Stimulated activated CD4-positive, alpha-beta T cell treated with anti-CD3 and anti-CD28 coated beads, Interleukin-12 subunit alpha, Interleukin-12 subunit beta, amount 100 ng/mL, for 48 hours (primary cell): ENCODE measurements at places on chromosomes 2 and 18.

- no peak for DNase-seq
Measured at GRCh38 chr18:7686278-7686677, 119.2 kb downstream of the PTPRM start.

- no peak for DNase-seq
Measured at GRCh38 chr2:241224018-241224850, 35.8 kb downstream of the ANO7 start.

GRCh38 chr2:143442193-143442592 lies 313.0 kb downstream of the ARHGAP15 start:
- DNase-seq = no peak

DNA sequence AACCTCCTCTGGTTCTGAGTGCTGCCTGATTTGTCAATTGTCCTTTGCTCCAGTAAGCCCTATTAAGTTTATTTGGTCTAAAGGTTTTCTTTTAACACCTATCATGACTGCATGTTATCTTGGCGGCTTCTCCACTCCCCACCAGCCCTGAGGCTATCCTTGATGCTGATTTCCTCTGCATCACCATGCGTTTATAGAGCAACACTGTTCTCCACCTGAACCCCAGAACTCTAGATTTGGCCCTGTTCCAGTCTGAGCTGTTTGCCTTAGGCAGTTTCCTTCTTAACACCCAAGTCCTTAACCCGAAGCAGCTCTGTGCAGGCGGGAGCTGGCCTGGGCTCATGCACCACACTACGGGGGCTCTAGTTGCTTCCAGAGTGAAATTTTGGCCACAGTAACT lies 98.2 kb upstream of the NPAS2 start:
- DNase-seq = no peak

- DNase-seq = no peak
Measured at GRCh38 chr18:7452331-7452730, 114.8 kb upstream of the PTPRM start.

GRCh38 chr18:25310045-25310444 lies 41.9 kb downstream of the ZNF521 start:
- DNase-seq = no peak

GRCh38 chr2:205293559-205293958 lies 388.7 kb upstream of the NRP2 start:
- no peak for DNase-seq

DNA sequence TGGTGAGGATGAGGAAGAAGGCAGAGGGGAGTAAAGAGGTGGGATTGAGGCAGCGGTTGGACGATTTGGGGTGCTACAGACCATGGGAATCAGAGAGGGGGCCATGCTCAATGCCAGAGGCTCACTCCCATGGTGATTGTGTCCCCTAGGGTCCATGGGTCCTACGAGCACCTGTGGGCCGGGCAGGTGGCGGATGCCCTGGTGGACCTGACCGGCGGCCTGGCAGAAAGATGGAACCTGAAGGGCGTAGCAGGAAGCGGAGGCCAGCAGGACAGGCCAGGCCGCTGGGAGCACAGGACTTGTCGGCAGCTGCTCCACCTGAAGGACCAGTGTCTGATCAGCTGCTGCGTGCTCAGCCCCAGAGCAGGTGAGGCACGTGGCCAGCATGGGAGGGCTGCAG lies 5.2 kb downstream of the CAPN10 start:
- no peak for DNase-seq

GRCh38 chr2:23516520-23517256 lies 131.7 kb downstream of the KLHL29 start:
- no peak for DNase-seq

- no peak for DNase-seq
Measured at GRCh38 chr2:25570161-25570845, 103.1 kb downstream of the DTNB start.

GRCh38 chr2:232484628-232485347 lies 2.8 kb downstream of the ECEL1 start:
- DNase-seq = no peak

GRCh38 chr2:176039375-176039774 lies 37.3 kb upstream of the LNPK start:
- DNase-seq = no peak

GRCh38 chr2:137873536-137874244 lies 90.6 kb upstream of the HNMT start:
- DNase-seq = no peak

DNA sequence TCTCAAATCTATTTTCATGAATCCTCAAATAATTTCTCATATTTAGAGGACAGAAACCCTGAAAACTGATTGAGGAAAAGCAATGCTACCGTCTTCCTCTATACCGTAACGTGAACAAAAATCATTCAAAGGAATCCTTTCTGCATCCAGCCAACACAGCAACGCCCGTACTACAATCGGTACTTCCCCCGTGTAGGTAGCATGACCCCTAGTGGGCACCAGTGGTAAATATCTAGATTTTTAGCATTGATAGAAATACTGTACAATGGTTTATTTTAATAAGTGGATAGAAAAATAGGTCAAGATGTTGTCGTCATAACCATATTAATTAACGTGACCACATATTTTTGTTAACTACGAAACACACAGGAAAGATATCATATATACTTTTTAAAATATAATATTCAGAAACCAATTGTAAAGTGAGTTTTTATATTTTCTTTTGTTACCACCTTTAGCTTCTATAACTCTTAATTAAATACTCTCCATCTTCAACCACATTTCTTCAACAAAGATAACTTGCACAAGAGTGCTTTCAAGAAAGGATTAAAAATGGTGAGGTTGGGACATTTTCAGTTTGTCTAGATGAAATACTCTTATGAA lies 194.1 kb downstream of the SS18 start:
- DNase-seq = peak; percentile 28

- no peak for DNase-seq
Measured at GRCh38 chr2:71552861-71553301, 99.5 kb downstream of the DYSF start.

- DNase-seq = no peak
Measured at GRCh38 chr2:202847693-202848524, 23.7 kb downstream of the ICA1L start.

GRCh38 chr2:234355021-234355720 lies 141.7 kb downstream of the ARL4C start:
- no peak for DNase-seq

DNA sequence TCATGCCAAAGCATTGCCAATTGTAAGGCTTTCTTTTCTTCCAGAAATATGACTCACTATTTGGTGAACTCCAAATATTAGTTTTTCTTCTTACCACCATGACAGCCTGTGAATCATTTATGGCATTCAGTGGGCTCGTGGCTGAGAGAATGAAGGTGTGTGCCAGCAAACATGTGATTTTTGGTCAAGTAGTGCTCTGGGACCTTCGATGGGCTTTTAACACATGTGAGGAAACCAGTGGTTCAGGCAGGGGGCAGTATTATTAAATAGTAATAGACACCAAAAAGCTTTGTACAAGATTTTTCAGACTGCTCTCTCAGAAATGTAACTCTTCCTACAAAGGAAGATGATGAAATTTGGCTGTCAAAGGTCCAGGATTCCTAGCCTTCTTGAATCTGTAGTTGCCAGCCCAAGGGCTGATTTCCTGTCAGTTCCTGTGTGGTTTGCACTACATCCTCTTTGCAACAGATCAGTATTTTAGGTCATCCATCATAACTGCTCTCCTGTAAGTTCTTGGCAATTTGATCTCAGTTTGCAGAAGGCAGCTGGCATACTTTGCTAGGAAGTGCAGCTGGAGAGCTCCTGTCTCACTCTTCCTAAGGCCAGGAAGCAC lies 64.3 kb downstream of the BABAM2 start:
- DNase-seq = peak; percentile 40

GRCh38 chr2:210477496-210477895 lies 937 bp upstream of the LANCL1 start:
- no peak for DNase-seq

DNA sequence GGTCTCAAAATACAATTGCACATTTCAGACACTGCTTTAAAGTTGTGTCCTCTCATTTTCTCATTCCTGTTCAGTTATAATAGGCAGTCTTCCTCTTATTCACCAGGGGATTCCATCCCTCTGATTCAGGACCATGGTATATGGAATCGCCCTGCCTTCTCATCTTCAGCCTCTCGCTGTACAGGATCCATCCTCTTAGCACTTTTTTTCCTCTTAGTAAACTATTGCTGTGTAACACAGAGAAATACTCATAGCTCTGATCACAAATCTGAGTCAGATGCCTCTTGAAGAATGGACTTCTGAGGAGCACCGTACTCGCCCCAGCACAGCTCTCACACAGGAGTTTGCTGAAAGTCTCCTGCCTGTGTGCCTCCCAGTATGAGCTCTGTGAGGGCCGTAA lies 11.3 kb downstream of the RMP24 start:
- DNase-seq = no peak

DNA sequence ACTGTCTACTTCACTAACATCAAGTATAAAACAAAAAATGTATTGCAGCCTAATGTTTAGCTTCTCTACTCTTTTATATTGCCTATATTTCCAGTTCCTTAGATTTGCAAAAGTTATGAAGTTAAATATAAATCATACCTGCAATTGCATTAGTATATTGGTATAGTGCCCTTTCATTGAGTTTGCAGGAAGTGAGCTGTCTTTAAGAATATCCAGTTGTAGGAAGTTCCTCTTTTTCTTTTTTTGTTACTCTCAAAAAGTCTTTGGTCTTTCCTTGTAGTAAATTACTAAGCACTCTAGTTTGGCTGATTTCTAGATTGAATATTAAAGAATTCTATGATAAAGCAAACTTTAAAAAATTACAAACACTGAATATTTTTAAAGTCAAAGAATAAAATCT lies 71.3 kb upstream of the FN1 start:
- no peak for DNase-seq

DNA sequence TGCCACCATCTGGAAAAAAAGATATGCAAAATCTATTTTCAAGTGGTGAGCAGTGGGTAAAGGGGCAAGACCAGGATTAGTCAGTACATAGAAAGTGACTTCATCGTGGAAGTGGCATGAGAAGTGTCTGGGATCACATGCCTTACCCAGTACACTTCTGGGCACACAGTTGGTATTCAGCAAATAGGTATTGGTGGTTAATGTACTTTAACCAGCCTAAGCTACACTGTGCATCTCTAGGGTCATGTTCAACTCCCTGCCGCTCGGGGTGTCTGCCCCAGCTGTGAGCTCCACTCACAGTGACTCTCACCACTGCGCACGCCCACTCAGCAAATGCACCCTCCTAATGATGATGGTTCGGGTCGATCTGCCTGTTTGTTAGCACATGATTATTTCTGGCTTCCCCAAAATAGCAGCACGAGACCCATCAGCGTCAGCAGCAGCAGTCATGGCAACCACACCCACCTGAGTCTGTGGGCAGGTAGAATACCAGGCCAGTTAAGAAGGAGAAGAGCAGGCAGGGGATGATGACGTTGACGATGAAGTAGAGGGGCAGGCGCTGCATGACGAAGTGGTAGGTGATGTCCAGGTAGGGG lies 11.1 kb downstream of the CHRNA1 start:
- DNase-seq = no peak

DNA sequence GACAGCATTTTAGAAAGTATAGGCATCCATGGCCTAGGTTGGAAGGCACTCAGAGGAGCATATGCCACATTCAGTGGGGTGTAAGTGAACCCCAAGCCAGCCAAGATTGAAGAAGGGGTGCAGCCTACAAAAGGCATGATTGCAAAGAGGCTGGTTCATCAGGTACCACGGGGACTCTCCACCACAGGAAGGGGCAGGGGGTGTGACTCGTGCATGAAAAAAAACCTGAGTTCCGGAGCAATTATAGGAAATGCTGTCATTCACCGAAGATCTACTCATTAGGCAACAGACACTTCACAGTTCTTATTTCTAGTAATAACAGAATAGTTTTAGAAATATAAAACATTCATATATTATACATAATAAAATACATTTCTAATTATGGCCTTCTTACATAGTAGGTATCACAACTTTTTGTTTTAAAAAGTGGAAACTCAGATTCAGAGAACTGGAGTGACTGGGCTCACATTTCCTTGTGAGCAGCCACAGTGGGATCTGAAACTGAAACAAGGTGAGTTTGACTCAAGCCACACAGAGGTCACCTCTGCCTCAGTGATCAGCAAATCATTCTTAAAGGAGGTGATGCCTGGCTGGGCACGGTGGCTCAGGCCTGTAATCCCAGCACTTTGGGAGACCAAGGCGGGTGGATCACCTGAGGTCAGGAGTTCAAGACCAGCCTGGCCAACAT lies 188.4 kb upstream of the GYPC start:
- DNase-seq = no peak

- no peak for DNase-seq
Measured at GRCh38 chr2:112693596-112693995, 27.2 kb upstream of the NT5DC4 start.

DNA sequence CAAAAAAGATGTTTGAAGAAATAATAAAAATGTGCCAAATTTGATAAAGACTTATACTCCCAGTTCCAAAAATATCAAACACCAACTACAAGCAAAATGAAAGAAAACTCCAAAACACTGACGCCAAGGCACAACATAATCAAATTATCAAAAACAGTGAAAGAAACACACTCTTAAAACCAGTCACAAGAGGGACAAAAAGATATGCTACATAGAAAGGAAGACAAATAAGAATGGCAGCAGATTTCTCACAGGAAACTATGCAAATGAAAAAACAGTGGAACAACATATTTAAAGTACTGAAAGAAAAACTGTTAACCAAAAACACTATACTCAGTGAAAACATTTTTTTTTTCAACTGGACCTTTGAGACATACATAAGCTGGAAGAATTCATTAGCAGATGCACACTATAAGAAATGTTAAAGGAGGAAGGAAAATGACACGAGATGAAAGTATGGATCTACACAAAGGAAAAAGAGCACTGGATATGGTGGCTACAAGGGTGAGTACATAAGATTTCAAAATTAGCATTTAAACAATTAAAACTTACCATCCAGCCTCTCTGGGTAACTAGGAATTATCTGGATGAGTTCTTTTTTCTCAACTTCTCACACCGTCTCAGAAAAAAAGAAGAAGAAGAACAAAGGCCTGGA lies 94.0 kb upstream of the ACVR1C start:
- no peak for DNase-seq

- no peak for DNase-seq
Measured at GRCh38 chr2:37786854-37787253, 115.4 kb upstream of the CDC42EP3 start.

DNA sequence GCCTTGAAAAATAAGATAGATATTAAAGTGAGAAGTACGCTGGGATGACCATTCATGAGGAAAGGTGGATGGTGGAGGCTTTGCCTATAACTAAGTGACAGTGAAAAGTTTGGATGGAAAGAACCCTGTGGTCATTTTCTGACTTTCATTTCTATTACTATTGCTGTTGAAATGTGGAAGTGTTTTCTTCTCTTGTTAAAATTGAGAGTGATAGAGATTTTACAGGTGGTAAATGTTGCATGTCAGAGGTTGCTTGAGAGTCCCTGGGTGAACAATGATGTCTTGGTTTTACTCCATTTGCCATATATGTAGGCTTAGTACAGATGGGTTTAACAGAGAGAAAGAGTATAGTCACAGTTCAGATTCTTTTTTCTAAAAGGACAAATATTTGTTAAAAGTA lies 18.4 kb downstream of the NCOA1 start:
- no peak for DNase-seq

- DNase-seq = no peak
Measured at GRCh38 chr18:10271481-10271880, 183.0 kb upstream of the APCDD1 start.

GRCh38 chr2:39421354-39421753 lies 15.7 kb downstream of the MAP4K3 start:
- no peak for DNase-seq
